ENCODE measurements at places on chromosomes 5 and 9. TPM values are rescaled to one million over a fixed set of nuclear protein-coding genes. Genes with fewer than 3 reads are reported as not detected.

The RANBP3L gene
- not detected for total RNA-seq

The CCNI2 gene
- not detected for total RNA-seq

The PCDHB6 gene
- total RNA-seq: 0.07 TPM

The IPPK gene
- 16.1 TPM for total RNA-seq

The RGS7BP gene
- total RNA-seq: 16.2 TPM

The DOCK8 gene
- 0.80 TPM for total RNA-seq

The TLR4 gene
- total RNA-seq: 139 TPM

The ZNF366 gene
- total RNA-seq: 0.53 TPM

The NPR2 gene
- total RNA-seq: 17.1 TPM

The LURAP1L gene
- total RNA-seq: 3.8 TPM

The GAS1 gene
- 0.29 TPM for total RNA-seq

The PTCD2 gene
- total RNA-seq: 12.5 TPM

The LRRC8A gene
- total RNA-seq: 118 TPM

The DNAJC21 gene
- 38.3 TPM for total RNA-seq

The ELAVL2 gene
- total RNA-seq: 2.2 TPM

The RLN1 gene
- not detected for total RNA-seq

The FKTN gene
- 49.6 TPM for total RNA-seq

The TMEFF1 gene
- 6.2 TPM for total RNA-seq

The BSPRY gene
- not detected for total RNA-seq

The CCDC192 gene
- not detected for total RNA-seq

The HARS2 gene
- 34.8 TPM for total RNA-seq

The SLC2A6 gene
- 19.0 TPM for total RNA-seq

The INVS gene
- total RNA-seq: 34.5 TPM

Measured in thoracic aorta endothelial cell (primary cell).